ENCODE measurements at places on chromosomes 12 and 14.

- DNase-seq = no peak
These were observed 15.4 kb downstream of the CAND1 start for GRCh38 chr12:67284561-67284960.

DNA sequence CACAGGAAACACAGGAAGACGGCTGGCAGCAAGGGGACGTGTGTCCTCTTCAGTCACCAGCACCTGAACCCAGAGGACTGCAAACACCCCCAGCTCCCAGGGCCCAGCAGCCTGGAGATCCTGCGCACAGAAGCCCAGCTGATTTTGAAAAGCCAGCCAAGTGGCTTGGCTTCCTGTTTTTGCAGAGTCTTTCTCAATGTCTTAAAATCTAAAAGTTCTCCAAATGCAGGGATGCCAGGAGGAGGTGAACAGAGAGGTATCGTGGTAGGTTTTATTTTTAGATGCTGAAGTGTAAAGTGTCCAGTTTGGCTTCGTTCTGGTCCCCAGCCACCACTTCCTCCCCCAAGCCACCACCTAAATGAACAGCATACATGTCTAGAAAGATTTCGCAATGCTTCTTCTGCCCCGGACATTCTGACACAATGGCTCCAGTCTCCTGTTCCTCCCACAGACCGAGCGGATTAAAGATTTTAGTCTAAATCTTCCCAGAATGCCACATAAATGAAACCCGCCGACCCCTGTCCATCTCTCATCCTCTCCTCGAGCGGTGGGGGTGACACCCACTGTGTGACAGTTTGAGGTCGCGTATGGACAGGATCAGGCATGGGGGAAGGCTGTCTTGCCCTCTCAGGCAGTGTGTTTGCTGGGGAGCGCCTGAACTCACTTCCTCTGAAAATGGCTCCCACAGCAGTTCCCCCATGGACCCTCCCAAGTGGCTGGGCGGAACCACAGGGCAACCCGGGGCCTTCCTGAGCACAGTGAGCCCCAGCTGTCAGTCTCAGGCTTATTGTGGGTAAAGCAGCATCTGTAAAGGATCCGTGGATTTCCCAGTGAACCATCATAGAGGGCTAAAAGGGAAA lies 41.6 kb downstream of the ITPK1 start:
- no peak for DNase-seq

GRCh38 chr14:74064426-74064825 lies 19.8 kb downstream of the ALDH6A1 start:
- DNase-seq = no peak

GRCh38 chr12:4047421-4047820 lies 174.2 kb upstream of the PARP11 start:
- no peak for DNase-seq

All from sigmoid colon (tissue), 7 donors.